ENCODE measurements at places on chromosomes 16 and 17.

DNA sequence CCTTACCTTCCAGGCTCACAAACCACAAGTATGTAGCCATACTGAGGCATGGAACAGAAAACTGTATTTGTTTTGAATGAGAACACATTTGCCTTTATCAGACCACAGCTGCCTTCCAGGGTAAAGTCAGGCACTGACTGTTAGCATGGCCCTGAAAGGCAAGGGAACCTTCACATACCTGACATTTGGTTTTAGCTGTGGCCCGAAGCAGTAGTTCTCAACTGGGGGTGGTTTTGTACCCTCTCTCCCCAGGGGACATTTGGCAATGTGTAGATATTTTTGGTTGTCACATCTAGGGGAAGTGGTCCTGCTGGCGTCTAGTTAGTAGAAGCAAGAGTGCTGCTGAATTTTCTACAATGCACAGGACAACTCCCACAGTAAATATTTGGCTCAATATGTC lies 9.2 kb downstream of the HERPUD1 start:
- DNase-seq: no peak

- DNase-seq: no peak
These were observed 185.2 kb downstream of the CPPED1 start for GRCh38 chr16:12618515-12618914.

DNA sequence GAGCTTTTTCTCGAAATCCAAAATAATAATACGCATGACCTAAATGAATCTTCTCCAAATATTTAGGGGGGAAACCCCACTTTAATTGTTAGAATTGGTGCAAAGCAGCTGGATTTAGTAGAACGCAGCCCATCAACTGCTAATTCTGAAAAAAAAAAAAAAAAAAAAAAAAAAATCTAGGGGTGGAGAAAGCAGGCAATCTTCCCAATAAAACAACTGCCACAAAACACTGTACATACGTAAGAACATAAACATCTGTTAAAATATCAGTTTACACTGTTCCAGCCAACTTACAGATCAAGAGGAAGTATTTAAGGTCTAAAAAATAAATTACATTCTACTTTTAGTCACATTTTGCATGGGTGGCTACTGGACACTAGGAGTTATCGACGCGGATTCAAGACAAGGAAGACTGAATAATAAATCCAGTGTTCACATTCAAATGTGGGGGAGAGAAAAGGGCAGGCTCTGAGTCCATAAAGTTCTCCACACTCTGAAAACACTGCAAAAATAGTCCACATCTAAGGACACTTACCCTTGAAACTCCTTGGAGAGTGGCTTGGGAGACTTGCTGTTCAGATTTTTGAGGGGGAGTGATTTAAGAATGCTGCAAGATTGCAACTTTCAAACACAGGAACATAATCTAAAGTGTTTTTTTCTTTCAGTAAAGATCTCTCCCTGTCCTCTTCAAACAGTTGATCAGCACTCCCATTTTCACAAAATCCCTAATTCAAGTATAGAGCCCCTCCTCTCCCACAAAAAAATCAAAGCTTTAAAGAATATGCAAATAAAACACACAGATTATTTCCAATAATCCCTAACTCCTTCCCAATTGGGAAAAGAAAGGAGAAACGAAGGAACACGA lies 1.3 kb downstream of the APPBP2 start:
- peak; percentile 21 for DNase-seq

- DNase-seq: peak; percentile 53
These were observed 49.3 kb downstream of the CMIP start for GRCh38 chr16:81493755-81494433.

DNA sequence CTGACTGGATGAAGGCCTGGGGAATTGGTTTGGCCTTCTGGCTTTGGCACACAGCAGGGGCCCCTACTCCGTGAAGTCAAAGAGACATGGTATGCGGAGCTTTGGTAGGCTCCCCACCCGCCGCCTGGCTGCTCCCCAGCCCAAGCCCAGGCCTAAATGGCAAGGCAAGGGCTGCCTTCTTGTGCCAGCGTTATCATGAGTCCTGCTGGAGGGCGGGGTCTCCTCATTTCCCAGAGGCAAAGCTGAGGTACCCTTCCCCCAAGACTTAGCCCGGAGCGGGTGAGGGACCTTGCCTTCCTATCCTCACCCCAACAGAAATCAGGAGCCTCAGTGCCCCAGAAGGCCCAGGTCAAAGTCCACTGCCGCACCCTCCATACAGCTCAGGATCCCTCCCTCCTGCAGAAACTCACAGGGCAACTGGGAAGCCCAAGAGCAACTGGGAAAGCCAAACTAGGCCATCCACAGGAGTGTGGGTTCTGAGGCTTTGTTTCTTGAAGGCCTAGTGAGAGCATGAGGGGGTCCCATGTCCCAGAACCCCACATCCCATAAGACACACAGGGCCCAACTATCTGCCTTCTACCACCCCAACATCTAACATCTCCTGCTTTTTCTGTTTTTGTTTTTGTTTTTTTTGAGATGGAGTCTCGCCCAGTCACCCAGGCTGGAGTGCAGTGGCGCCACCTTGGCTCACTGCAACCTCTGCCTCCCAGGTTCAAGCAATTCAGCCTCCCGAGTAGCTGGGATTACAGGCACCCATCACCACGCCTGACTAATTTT lies 9.3 kb downstream of the PGAP3 start:
- DNase-seq: no peak

- DNase-seq: no peak
These were observed 4.3 kb upstream of the MBTPS1 start for GRCh38 chr16:84121007-84121406.

GRCh38 chr16:54193665-54194333 lies 92.8 kb downstream of the IRX3 start:
- peak; percentile 55 for DNase-seq

DNA sequence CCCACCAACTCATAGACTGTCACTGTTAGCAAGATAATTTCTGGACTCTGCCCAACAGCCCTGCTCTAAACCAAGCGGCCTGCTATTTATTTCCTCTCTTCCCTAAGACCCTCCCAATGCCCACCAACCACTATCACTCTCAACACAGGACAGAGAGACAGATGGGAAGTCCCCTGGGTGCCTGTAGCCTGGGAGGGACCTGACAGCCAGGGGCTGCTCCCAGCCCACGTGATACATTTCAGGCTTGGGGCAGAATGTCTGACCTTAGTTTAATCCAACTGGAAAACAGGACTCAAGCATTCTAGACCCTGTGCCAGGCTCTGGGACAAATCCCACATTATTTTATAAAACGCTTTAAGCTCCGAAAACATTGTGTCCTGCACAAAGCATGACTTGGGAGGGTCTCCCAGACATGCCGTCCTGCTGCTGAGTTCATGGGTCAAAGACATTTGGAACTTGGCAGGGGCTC lies 23.6 kb downstream of the XYLT1 start:
- no peak for DNase-seq

DNA sequence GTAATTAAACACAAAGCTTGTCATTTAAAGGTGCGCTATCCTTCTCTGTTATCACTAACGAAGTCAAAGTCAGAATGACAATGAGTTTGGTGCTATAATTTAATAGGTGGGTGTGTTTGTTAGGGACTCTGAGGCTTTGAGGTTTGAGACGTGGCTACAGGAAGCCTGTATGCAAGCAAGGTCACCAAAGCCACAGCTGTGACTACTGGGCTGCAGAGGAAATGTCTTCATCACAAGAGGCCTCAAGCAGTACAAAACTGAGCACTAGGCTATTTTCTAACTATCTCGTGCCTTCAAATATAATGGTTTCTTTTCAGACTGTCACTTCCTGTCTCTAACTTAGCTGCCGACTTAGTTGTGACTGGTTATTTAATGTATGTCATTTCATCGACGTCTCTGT lies 141.2 kb downstream of the AATF start:
- peak; percentile 52 for DNase-seq

DNA sequence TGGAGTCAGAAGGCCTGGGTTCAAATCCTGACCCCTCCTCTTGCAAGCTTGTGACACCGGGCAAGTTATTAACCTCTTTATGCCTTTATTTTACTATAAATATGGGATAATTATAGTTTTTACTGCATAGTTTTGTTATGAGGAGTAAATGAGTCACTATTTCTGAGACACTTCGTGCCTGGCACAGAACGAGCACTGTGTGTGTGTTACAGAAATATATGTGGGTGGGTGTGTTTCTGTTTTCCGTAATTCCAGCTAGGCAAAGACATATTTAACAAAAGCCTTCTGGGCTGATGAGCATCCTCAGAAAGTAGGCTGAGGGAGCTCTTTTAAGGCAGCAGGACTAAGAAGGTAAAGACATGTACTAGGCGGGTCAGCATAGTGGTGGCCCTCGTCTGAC lies 417.9 kb downstream of the MAF start:
- DNase-seq: no peak

DNA sequence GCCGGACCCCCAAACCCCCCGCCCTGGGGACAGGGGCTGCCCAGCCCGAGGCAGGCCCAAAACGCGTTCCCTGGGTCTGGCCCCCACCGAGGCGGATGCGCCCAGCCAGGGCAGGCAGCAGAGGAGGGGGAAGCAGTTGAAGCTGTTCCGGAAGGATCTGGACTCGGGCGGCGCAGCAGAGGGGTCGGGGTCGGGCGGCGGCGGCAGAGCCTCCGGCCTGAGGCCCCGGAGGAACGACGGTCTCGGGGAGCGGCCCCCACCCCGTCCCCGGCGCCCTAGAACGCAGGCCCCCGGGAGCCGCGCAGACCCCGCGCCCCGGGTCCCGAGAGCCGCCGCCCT lies 22.9 kb upstream of the ZFPM1 start:
- DNase-seq: peak; percentile 33

DNA sequence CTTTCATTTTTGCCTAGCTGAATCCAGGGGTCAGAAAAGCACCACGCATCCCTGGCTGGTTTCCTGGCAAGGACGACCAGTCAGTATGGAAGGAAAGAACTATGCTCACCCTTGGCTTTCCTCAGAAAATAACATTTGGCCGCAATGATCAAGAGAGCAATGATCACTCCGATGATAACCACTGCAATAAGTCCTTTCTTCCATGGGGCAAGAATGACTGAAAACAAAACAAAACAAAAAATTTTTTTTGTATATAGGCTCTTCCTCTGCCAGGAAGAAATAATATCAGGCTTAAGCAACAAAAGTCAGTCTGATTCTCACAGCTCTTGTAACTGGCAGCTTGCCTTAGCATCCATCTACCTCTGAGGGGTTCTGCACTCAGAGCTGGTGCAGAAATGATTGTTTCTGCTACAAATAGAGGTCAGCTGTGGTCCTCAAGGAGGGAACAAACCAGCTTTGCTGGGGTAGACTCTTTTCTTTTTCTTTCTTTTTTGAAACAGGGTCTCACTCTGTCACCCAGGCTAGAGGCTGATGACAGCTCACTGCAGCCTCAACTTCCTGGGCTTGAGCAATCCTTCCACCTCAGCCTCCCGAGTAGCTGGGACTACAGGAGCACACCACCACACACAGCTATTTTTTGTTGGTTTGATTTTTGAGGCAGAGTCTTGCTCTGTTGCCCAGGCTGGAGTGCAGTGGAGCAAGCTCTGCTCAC lies 35.7 kb downstream of the PECAM1 start:
- no peak for DNase-seq

DNA sequence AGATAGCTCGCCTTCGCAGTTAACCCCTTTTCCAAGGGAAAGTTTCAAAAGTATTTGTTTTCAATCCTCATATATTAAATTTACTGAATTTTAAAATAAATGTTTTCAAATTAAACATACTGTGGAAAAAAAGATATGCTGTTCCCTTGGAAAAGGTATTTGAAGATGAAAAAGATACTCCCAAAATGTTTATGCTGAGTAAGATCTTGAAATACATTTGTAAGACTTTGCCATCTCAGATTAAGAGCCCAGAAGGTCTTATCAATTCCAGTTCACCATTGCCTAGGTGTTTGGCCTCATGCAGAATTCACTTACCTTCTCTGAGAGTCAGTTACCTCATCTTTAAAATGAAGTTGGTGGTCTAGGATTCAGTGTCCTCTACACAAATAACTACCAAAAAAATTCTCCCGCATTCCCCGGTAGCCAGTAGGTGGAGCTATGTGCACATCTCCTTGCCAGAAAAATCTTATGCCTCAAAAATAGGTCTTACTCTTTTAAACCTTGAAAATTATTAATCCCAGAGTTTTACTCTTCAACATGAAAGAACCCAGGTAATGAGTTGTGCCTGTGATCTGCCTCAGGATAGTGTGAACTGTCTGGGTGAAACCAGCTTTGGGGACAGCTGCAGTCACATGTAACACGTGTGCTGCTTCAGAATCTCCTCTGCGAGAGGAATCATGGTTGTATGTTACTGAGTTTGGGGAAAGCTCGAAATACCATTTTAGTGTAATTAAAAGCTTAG lies 178.3 kb downstream of the MRTFB start:
- peak; percentile 62 for DNase-seq

- peak; percentile 92 for DNase-seq
These were observed 934 bp downstream of the MAFG start for GRCh38 chr17:81926451-81927151.

DNA sequence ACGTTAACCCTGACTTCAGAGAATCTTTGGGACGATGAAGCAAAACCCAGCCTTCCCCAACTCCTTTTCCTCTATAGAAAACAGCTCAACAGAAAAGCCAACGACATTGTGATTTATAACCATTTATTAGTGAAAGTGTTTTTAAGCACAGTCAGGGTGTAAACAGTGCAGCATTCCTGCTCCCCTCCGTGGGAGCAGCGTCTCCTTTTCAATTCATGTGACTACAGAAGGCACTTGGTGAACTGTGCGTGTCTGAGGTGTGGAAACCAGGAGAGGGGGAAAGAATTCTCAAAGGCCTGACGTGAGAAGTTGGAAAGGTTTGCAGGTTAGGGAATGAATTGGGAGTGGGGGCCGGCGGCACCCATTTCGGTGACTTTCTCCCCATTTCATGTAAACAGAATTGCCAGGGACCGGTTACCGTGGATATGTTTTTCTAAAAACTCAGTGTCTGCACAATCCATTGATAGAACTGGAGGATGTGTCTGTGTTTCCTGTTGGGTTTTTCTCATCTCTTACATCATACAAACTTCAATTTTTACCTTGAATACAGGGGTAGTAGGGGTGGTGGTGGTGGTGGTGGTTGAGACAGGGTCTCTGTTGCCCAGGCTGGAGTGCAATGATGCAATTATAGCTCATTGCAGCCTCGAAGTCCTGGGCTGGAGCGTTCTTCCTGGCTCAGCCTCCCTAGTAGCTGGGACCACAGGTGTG lies 53.1 kb downstream of the NDE1 start:
- DNase-seq: no peak

DNA sequence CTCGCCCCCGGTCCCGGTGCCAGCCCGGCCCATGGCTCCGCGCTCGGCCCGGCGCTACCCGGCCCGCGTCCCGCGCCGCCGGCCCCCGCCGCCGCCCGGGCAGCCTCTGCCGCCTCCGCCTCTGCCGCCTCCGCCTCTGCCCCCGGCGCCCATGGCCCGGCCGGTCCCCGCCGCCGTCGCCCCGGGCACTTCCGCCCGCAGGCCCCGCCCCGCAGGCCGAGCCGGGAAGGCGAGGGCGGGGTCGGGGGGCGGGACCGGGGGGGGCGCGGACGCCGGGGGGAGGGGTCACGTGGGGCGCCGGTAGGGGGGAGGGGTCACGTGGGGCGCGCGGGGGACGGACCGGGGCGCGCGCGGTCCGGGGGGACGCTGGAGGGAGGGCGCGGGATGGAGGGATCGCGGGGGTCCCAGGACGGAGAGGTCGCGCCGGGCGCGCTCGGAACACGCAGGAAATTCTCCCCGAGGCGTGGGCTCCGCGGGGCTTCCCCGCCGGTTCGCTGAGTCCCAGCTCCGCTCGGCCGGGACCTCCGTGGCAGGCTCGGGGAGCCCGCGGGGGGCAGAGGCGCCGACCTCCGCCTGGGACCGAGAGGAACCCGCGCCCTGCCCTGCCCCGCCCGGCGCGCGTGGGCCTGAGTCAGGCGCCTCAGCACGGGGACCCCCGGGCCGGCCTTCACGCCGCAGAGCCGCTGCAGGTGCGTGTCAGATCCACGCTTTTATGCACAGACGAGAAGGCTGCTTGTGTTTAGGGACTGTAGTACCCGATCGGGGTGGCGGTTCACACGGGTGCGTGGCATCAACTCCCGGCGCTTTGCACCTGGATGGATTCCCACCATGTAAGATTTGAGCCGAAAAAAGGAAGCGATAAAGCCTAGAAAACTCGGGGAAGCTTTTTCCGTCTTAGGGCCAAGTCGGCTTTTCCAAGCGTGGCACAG lies at the start of gene PGAP6:
TSS of gene PGAP6 (minus strand) at position 190 of the 929 bp plus-strand sequence. CDS start at position 33, 157 bp downstream.
- peak; percentile 91 for DNase-seq
